ENCODE measurements at places on chromosomes 1 and 21.

GRCh38 chr1:8010080-8010664 is 15.9 kb downstream of the ERRFI1 start:
- no peak for DNase-seq

DNA sequence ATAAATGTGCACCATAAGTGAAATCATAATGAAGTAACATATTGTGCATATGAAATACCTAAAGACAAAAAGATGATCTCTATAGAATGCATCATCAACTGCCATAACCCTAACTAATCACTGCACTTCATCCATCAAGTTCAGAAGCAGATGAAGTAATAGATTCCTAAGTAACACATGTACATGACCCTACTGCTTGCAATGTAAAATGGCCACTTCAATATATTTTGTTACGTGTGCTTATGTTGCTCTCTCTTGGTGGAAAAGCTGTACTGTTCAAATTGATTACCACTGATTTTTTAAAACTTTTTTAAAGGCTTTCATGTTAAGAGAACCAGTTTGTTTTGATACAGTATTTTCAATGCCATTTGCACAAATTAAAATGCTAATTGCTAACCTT is 141.8 kb downstream of the TTLL7 start:
- no peak for DNase-seq

GRCh38 chr1:24418898-24419628 is 3.5 kb downstream of the NIPAL3 start:
- DNase-seq = no peak

DNA sequence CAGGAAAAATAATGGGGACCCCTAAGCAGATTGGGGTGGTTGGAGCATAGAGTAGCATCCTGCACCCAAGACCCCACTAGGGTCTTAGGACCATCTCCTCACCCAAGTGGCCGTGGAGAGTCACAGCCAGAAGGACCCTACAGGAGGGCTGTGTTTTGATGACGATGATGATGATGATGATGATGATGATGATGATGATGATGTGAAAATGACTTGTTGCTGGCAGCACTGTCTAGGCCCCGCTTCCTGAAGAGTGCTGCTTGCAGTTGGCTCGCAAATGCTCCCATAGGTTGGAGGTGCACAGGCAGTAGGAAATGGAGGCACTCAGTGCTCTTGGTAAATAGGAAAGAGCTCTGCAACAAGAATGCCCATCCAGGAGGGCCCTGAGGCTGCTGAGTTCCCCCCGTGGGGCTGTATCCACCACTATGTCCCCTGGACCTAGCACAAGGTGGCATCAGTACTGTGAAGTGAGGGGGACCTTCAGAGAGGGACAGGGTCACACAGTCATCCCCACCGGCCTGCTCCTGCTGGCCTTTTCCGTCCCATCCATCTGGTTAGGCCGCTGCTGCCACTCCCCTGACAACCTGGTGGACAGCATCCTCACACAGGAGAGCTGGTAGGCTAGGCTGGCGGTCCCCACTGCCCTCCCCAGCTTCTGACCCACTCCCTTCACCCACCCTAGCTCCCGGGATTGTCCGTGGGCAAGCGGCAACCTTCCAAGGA is 139.6 kb downstream of the FOXD2 start:
- DNase-seq = no peak

DNA sequence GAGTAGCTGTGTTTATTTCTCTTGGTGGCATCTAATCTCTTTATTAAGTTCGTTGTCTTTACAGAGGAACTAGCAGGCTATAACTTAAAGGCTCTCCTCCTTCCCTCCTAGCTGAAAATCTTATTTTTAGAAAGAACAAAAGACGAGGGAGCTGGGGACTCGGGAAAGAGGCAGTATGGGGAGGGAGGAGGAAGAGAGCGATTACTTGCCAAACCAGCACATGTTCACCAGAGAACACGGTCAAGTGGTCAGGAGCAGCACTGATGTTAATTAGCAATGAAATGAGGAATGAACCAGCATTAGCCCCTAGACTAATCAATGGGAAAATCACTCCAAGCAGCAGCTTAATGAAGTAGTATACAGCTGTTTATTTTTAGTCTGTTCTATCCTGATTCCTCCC is 171.3 kb upstream of the ESRRG start:
- no peak for DNase-seq

GRCh38 chr1:221837896-221838295 is 96.0 kb upstream of the DUSP10 start:
- peak; percentile 17 for DNase-seq

- DNase-seq = no peak
Measured at GRCh38 chr1:218852527-218852926, 321.2 kb upstream of the LYPLAL1 start.

GRCh38 chr21:43812139-43812821 is 22.9 kb downstream of the RRP1 start:
- no peak for DNase-seq

DNA sequence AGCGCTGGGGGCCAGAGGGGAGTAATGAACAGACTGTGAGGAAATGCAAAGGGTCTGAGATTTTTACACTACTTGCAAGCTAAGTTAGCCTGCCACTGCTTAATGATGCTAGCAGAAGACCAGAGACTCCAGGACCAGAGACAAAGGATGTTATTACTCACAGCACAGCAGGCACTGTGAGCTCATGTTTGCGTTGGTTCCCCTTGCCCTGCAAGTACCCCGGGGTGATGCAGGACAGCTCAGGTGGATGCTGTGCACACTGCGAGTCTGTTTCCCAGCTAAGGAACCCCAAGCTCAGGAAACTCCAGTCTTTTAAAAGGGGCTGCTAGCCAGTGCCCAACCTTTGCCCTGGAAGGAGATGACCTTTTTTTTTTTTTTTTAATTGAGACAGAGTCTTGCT is 1.2 kb downstream of the FHAD1 start:
- no peak for DNase-seq

GRCh38 chr1:231855926-231856325 is 229.3 kb downstream of the DISC1 start:
- DNase-seq = no peak

GRCh38 chr1:117286145-117286544 is 75.4 kb upstream of the VTCN1 start:
- no peak for DNase-seq

GRCh38 chr1:98232678-98233077 is 311.8 kb upstream of the DPYD start:
- no peak for DNase-seq

DNA sequence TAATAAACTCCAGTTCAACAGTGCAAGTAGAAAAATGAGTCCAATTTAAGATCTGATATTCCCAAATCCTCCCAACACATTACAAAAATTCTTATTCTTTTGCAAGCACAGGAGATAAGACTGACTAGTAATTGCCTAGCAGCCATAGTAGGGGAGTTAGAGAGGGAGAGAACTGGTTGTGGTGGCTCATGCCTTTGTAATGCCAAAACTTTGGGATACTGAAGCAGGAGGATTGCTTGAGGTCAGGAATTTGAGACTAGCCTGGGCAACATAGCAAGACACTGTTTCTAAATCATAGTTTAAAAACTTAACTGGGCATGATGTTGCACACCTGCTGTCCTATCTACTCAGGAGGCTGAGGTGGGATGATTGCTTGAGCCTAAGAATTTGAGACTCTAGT is 26.7 kb upstream of the PAPPA2 start:
- DNase-seq = no peak

GRCh38 chr1:221718381-221719277 is 23.3 kb downstream of the DUSP10 start:
- DNase-seq = no peak

GRCh38 chr21:41074396-41075184 is 93.4 kb upstream of the BACE2 start:
- no peak for DNase-seq

- DNase-seq = no peak
Measured at GRCh38 chr21:29454179-29454578, 155.5 kb downstream of the BACH1 start.

DNA sequence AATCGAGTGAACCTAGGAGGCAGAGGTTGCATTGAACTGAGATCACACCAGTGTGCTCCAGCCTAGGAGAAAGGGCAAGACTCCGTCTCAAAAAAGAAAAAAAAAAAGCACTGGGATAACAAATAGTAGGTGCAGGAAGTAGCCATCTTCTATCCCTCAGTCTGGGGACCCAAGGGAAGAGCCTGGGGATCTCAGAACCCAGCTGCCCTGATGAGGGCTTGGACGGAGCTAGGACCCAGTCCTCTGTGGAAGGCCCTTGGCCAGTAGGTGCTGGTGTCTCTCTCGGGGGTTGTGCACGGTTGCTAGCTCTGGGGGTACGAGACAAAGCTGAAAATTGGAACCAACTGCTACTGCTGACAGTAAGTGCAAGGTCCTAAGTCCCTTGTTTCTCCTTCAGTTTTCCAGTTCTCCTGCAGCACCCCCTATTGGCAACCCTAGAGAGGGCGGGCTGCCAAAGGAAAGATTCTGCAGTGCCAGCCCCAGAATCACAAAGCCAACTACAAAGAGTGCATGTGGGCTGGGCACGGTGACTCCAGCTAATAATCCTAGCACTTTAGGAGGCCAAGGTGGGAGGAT is 57.6 kb upstream of the KIF1B start:
- no peak for DNase-seq

DNA sequence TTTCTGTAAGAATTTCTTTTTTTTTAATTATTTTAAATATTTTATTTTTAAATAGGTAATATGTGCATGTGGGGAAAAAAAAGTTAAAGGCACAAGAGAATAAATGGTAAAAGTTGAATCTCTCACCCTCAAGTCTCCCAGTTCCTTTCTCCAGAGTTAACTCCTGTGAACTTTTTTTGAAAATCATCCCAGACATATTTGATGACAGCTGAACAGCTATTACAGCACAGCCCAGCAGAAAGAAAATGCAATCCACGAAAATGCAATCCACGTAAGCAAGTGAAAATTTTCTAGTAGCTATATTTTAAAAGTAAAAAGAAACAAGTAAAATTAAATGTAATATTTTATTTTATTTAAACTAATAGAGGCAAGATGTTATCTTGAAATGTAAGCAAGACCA is 310.0 kb upstream of the RUNX1 start:
- no peak for DNase-seq

- DNase-seq = no peak
Measured at GRCh38 chr1:8810987-8811386, 6.5 kb downstream of the RERE start.

- DNase-seq = no peak
Measured at GRCh38 chr1:174939775-174940545, 59.8 kb upstream of the CACYBP start.

GRCh38 chr1:229243638-229244037 is 27.3 kb upstream of the RAB4A start:
- no peak for DNase-seq

DNA sequence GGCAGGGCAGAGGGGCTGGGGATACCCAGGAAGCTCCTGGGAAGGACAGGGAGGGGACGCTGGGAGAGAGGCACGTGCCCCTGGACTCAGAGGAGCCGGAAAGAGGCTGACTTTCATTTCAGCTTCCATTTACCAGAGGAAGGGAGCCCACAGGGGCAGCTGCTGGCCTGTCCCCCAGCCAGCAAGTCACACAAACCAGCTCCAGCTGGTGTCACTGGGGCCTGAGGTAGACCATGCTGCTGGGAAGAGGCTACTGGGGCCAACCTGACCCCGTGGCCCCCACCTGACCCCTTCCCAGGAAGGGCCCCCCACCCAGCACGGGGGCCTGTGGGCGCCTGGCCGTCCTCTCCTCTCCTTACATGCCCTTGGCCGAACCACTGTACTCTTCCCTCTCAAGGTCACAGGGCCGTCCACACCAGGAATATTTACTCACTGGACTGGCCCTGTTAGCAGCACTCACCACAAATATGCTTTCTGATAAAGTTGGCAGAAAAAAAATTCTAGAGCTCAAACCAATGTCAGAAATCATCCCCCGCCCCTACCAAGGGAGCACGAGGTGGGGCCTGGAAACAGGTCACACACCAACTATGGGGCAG is 110.5 kb downstream of the CASZ1 start:
- no peak for DNase-seq

- no peak for DNase-seq
Measured at GRCh38 chr1:151062741-151063371, 2.7 kb downstream of the MLLT11 start.

DNA sequence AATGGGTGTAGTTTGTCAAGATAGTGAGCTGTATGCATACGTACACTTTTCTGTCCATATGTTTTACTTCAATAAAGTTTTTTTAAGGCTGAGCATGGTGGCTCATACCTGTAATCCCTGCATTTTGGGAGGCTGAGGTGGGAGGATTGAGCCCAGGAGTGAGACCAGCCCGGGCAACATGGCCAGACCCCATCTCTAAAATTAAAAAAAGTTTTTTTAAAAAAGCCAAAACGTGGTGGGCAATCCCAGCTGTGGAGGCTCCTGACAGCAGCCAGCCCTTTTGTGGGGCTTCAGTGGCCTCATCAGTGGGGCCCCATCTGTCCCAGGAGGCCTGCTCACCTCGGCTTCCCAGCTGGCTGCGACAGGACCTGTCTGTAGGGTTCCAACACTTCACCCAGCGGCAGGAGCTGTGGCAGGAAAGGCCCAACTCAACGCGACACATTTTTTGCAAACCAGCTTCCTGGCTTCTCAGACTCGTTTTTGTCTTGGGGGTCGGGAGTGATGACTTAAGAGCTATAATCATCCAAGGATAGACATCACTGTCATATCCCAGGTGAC is 56.9 kb upstream of the LBR start:
- no peak for DNase-seq

DNA sequence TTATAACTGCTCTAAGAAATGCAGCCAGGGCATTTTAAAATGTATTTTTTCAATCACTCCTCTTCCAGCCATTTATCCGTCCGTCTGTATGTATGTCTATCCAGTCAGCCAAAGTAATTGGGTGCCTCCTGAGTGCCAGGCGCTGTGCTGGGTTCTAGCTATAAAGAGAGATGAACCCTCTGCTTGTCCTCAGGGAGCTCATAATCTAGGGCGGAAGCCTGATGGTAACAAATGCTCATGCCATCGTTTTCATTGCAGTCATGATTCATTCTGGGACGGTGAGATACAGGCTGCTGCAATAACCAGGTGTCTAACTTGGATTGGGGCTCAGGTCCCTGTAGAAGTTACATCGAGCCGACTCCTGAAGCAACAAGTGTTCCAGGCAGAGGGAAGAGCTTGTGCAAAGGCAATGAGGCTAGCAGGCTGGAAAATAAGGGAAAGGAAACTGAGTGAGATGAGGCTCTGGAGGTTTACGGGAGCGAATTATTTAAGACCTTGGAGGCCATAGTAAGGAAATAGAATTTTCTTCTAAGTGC is 11.6 kb downstream of the IFI6 start:
- DNase-seq = no peak

DNA sequence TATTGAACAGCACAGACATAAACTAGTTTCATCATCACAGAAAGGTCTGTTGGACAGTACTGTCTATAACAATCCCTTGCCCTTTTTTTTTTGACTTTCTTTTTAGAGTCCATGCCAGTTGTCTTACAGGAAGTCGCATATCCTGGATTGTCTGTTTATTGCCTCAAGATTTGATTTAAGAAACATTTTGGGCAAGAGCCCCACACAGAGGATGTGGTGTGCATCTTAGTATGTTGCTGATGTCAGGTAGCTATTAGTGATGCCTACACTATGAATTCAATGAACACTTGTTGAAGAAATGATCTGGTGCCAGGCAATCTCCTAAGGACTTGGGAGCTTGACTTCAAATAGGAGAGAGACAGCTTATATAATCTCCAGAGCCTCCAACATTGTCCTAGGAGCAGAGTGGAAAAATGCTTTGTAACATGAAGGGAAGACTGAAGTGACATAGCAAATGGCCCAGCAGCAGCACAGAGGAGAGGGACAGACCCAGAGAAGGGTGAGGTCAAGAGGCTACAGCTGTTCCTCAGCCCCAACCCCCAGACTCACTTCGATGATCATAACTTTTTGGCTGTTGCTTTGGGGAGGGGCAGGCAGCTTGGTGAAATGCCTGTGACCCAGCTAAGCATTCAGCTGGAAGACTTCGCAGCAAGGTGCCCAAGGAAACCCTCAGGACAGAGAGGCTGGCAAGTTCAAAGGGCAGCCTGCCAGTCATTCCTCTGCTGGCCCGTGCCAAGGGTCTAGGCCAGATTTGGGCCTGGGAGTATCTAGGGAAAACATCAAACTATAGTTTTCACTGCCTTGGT is 7.5 kb upstream of the RAB29 start:
- DNase-seq = peak; percentile 14
